ENCODE measurements at places on chromosomes 1 and 21.

GRCh38 chr1:30335389-30335996 lies 387.9 kb downstream of the MATN1 start:
- DNase-seq: no peak

DNA sequence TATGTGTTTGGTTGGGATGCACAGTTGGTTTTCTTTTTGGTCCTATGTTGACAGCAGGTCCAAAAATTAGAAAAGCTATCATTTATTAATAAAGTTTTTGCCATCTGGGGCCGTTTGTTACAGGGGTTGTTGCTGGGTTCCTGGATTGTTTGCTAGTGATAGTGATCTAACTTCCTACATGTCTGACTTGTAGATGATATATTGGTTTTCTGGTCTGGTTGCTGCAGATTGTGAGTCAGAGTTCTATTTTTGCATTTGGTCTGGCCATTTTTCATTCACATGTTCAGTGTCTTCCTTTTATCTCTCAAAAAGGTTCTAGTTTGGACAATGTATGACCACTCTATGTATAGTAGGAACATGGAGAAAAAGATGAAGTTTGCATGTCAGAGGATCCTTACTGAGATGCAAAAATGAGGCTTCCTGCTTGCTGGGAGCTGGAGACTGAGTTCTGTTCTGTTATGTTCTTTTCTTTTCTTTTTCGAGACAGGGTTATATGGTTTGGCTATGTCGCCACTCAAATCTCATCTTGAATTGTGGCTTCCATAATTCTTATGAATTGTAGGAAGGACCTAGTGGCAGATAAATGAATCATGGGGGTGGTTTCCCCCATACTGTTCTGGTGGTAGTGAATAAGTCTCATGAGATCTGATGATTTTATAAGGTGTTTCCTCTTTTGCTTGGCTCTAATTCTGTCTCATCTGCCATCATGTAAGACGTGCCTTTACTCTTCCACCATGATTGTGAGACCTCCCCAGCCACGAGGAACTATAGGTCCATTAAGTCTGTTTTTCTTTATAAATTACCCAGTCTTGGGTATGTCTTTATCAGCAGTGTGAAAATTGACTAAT lies 4.2 kb upstream of the NVL start:
- DNase-seq: no peak

DNA sequence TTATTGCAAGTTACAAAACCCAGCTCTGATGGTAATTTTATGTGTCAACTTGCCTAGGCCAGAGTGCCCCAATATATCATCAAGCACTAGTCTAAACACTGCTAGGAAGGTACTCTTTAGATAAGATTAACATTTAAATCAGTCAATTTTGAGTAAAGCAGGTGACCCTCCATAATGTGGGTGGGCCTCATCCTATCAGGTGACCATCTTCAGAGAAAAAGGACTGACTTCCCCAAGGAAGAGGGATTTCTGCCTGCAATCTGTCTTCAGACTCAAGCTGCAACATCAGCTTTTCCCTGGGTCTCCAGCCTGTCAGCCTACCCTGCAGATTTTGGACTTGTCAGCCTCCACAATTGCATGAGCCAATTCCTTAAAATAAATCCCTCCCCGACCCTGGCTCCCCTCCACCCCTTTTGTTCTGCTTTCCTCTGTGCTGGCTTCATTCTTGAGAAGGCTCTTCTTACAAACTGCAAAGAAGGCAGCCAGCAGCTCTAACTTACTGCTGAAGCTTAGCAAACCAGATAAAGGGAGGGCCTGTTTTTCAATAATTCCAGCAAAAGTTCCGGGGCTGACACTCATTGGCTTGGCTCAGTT lies 56.4 kb upstream of the RUNX3 start:
- no peak for DNase-seq

DNA sequence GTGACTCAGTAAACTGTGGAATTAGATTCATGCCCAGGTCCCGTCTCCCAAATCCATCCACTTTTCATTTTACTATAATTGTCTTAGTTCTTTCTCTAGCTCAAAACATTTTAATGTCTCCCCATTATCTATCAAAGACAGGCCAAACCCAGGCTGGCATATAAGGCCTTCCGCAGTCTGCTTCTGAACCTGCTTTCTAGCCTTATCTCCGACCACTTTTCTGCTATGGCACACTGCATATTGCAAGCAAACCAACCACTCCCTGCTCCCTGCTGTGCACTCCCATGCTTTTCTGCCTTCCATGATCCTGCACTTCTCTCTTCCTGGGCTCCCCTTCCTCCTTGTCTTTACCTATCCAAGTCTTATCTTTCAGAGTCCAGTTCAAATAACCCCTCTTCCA lies 17.3 kb upstream of the PIGM start:
- no peak for DNase-seq

GRCh38 chr1:8663090-8663802 lies 154.2 kb downstream of the RERE start:
- DNase-seq: peak; percentile 47

DNA sequence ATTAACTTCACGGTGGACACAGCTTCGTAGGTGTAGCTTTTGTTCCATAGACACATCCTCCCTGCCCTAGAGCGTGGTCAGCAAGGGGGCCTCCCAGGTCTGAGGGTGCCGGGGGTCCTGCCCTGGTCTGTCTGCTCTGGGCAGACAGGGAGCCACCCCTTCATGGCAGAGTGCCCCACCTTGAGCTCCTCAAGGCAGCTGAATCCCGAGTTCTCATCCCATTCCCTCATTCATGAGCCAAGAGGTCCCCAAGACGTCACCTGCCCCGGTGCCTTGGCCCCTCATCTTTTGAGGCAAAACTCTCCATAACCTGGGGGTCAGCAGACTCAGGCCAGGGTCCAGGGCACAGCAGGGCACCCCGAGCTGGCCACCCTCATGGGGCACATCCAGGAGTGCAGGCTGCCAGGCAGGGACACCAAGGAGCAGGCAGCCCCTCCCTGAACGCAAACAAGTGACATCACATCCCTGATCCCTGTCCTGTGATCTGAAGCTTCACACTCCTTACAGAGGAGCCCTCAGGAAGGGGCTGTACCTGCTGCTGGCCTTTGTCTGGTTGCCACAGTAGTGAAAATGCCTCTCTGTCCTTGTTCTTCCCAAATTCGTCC lies 23.3 kb downstream of the UBASH3A start:
- DNase-seq: no peak

GRCh38 chr21:31460980-31461379 lies 116.9 kb upstream of the TIAM1 start:
- no peak for DNase-seq

DNA sequence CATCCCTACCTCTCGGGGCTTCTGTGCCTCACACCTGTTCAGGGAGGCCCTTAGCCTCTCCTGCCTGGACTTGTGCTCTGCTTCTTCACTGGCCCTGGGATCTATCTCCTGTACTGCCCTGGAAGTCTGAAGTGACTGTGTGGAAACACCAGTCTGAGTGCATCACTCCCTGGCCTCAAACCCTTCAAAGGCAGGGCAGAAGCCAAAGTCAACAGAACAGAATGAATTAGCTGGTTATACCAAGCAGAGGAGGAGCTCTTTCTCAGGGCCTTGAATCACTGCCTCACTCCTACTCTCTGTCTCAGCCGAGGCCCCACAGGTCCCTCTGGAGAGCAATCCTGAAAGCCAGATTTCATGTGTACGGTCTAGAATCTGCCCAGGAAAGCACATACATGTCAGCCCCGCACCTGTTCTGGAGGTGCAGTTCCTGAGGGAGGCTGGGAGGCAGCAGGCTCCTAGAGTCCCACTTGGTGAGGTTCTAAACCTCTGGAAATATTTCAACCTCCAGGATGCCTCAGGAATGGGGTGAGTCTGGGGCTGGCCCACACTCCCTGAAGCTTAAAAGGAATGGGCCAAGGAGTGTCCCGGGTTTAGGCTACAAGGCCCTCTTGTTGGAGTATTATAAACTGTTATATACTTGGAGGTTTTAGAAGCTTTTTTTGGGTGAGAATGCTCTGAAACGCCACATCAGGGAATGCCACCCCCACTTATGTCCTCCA lies 98.3 kb downstream of the ABCA4 start:
- DNase-seq: no peak

GRCh38 chr1:213564215-213564659 lies 423.5 kb upstream of the PROX1 start:
- DNase-seq: peak; percentile 33

DNA sequence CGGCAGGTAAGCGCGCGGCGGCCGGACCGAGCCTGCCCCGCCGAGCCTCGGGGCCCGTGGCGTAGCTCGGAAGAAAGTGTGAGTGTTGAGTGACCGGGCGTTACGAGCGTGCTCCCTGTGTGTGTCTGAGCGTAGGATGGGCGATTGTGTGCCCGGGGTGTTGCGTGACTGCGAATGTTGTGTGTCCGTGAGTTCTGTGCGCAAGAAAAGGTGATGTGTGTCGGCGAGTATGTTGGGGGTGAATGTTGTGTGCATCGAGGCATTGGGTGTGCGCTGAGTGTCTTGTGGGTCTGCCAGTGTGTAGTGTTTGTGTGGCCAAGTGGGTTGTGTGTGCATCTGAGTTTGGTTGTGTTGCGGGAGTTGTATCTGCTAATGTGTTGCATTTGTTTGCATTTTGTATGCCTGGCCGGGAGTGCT lies 398 bp downstream of the PTPRU start:
- no peak for DNase-seq

GRCh38 chr21:39568361-39568760 lies 44.4 kb upstream of the B3GALT5 start:
- DNase-seq: no peak

DNA sequence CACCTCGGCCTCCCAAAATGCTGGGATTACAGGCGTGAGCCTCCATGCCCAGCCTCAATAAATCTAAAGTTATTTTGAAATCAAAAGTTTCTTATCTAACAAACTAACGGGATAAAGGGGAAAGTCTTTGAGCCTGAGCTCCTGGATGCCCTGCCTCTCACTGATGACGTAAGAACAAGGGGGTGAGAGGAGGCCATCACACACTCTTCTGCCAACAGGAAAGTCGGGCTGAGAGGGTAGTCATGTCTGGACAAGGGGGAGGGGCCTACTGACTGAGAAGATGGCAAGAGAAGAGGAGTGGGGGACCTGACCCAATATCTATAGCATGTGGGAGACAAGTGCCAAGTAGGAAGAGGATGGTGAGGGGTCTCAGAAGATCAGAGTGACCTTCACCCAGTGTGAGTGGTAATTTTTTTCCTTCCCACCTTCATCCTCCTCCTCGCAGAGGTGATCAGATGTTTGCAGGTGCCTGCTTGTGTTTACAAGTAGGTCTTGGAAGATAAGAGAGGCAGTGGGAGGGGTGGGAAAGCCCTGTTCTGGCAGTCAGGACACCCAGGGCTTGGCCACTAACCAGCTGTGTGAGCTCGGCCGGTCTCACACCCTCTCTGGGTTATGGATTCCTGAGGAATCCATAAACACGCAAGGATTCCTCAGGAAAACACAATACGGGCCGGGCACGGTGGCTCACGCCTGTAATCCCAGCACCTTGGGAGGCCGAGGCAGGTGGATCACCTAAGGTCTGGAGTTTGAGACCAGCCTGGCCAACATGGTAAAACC lies 9.6 kb downstream of the UQCRHL start:
- DNase-seq: no peak

- DNase-seq: no peak
These were observed 59.4 kb downstream of the EPB41 start for GRCh38 chr1:28973596-28974421.

DNA sequence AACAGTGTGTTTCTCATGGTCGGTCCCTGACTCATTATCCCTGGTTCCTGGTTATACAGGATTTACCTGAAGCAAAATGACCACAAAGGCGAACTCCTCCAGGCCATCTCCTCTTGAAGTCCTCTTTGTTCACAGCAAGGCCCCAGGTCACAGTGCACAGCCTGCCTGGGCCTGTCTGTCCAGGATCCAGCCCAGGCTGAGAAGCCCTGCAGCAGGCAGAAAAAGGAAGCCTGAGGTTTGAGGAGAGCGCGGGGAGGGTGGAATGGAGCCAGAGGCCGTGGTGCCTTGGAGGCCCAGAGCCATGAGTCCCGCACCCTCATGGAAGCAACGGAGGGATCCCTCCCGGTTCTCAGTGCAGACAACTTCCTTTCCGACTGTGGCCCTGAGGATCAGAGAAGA lies 136.8 kb upstream of the IRF2BP2 start:
- no peak for DNase-seq

GRCh38 chr1:210607361-210607760 lies 278.7 kb downstream of the HHAT start:
- no peak for DNase-seq

- no peak for DNase-seq
These were observed at the start of gene HAPLN2 for GRCh38 chr1:156618853-156619581. HAPLN2 (plus strand) TSS chr1:156619415; CDS start chr1:156623491, 4,076 bp downstream.

DNA sequence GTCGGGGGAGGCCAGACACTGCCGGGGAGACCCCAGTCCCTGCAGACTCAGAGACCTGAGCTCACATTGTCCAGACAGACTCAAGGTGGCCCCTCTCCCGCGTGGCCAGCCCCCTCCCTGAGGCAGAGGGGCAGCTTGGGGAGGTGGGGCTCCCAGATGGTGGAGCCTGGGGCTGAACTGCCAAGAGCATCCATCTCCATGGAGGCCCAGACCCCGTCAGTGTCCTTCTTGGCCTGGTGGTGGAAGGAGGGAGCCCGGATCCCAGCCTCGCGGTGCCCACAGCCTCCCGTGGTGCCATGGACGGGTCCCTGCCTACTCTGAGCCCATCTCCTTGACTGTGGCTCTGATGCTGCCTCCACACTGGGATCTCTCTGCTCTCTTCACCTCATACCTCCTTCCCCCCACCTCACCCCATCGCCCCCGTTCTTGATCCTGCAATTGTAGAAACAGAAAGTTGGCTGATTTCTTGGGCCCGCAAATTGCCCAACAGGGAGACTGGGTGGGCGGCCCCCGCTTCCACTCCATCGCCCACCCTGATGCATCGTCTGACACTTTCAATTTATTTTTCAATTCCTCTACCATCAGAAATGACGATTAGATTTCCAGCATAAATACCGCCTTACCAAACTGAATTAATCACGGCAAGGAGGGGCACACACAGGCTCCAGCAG lies 348.9 kb downstream of the MATN1 start:
- DNase-seq: no peak

DNA sequence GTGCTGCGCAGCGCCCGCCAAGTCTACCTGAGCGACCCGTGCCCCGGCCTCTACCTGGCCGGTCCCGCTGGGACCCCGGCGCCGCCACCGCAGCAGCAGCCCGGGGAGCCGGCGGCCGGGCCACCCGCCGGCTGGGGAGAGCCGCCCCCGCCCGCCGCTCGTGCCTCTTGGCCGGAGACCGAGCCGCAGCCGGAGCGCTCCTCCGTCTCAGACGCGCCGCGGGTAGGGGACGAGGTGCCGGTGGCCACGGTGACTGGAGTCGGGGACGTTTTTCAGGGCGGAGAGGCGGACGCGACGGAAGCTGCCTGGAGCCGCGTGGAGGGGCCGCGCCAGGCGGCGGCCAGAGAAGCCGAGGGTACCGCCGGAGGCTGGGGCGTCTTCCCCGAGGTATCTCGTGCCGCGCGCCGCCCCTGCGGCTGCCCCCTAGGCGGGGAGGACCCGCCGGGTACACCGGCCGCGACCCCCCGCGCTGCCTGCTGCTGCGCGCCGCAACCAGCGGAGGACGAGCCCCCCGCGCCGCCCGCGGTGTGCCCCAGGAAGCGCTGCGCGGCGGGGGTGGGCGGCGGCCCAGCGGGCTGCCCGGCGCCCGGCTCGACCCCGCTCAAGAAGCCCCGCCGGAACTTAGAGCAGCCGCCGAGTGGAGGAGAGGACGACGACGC lies 646 bp downstream of the IER5 start:
- no peak for DNase-seq

GRCh38 chr1:183957216-183957830 lies 80.2 kb downstream of the COLGALT2 start:
- DNase-seq: no peak
